ENCODE measurements at places on chromosomes 7 and 10.

- no peak for DNase-seq
Measured at GRCh38 chr7:116713500-116713899, 41.5 kb downstream of the MET start.

DNA sequence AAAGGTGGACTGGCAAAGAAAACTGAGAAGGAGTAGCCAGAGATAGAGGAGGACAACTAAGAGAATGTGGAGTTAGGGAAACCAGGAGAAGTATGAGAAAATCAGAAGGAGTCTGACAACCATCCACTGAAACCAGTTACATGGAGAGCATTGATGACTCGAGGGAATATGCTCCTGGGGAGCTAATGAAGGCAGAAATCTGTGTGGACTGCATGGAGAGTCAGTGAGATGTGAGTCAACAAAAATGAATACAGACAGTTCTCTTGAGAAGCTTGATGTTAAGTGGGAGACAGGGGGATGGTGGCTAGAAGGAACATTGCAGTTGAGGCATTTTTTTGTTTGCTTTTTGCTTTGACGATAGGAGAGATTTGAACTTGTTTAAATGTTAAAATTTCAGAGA is 34.3 kb upstream of the ZNF32 start:
- DNase-seq: no peak

DNA sequence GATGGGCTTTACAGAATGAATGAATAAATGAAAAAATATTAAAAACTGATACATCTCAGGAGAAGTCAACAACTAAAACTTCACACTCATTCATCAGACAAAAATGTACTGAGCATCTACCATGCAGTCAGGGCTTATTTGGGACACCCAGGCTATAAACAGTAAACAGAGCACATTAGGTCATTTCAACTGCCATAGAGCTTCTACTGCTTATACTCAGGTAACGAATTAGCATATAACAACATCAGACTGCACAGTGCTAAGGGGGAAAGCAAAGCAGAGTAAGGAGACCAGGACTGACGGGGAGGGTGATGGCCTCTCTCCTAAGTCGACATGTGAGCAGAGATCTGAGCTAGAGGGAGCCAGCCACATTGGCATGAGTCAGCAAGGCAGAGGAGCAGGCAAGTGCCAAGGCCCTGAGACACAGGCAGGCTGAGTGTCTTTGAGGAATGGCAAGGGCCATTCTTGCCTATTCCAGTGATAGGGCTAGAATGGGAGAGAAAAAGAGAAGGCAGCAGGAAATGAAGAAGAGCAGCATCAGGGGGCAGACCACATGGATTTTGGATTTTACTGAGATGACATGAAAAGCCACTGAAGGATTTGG is 528.9 kb downstream of the PARD3 start:
- DNase-seq: no peak

- no peak for DNase-seq
Measured at GRCh38 chr10:607545-608185, 81.8 kb downstream of the DIP2C start.

- no peak for DNase-seq
Measured at GRCh38 chr10:8544057-8544380, 489.5 kb downstream of the GATA3 start.

DNA sequence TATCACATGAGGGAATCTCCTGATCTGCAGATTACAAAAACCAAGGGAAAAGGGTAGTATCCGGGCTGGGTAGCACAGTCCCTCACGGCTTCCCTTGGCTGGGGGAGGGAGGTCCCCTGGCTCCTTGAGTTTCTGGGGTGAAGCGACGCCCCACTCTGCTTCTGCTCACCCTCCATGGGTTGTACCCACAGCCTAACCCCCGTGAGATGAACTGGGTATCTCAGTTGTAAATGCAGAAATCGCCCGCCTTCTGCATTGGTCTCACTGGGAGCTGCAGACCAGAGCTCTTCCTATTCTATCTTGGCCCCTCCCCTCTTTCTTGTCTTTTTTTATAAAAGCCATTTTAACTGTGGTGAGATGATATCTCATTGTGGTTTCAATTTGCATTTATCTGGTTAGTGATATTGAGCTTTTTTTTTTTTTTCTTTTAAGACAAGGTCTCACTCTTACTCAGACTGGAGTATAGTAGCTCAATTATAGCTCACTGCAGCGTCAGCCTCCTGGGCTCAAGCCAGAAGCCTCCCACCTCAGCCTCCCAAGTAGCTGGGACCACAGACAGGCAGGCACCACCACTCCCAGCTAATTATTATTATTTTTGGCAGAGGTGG is 87.8 kb downstream of the ABCC2 start:
- no peak for DNase-seq

Data from right cardiac atrium (tissue), 5 donors.